HCT116 (cell line): ENCODE measurements at places on chromosomes 12 and 14.

DNA sequence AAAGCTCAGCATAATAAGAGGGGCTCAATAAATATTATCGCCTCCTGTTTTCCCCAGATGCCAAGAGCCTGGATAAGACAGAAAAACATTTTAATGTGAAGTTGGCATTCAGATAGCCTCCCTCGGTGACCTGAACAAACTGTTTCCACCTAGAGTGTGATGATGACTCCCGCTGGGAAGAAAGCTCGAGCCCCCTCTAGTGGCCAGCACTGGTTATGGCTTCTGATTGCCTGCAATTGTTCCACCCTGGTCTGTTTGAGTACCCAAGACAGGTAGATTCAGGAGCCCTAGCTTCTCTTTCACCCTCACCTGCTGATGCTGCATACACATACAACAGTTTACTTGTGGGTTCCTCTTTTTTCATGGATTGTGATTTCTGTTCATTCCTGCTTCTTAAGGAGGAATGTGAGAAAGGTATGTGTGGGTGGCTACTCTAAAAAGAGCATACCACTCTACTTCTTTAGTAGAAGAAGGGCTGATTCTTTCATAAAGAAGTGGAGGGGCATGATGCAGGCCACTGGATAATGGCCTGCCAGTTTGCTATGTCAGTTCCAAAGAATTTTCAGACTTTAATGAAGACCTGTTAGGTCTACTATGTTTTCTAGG, 6.4 kb downstream of the ERG28 start:
- peak; percentile 44 for DNase-seq
- H3K27me3 ChIP-seq = no peaks in the 10 kb centered on the region
- H3K4me1 ChIP-seq = peaks cover 5% of the 10 kb centered on the region; the same call in 1 of the 2 replicates

GRCh38 chr12:62123721-62124203, 136.4 kb upstream of the USP15 start:
- no peaks in the 10 kb centered on the region for H3K27me3 ChIP-seq
- no peaks in the 10 kb centered on the region for H3K36me3 ChIP-seq
- H3K27ac ChIP-seq = no peak overlapping the region
- DNase-seq = peak; percentile 49
- no peaks in the 10 kb centered on the region for H3K4me1 ChIP-seq
- H3K4me3 ChIP-seq = no peak overlapping the region

DNA sequence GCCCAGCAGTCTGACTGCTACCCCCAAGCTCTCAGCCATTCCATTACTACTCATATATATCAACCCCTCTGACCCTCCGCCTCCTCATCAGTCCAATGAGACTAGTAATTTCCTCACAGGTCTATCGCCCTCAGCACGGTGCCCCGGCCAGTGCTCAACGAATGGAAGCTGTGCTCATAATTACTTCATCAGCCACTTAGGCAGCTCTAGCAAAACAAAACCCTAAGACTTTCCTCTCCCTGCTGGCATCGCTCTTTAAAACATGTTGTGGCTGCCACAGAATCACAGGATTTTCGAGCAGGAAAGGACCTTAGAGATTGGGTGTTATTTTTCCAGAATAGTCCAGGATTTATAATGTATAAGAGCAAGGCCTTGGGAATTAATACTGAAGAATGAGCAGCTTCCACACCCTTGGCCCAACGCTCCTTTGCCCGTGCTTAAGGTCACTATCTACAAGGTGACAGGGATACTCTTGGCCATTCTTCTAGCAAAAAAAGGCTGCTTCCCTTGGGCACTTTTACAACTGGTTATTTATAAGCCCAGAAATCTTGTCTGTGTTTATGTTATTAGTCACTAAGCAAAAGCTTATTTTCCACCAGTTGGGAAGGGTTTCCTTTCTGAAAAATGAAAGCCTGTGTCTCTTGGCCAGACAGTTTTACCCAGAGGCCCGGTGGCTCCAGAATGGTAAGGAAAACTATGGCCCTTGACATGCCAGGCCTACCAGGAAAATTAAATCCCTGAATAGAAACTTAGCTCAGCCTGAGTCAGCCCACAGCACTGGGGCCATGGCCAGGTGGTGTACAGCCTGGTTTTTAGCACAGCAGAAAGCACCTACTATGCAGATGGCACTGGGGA, 47.9 kb downstream of the NUAK1 start:
- DNase-seq = no peak
- no peaks in the 10 kb centered on the region for H3K36me3 ChIP-seq
- no peak overlapping the region for H3K4me3 ChIP-seq

- H3K4me3 ChIP-seq = no peak overlapping the region
- H3K4me1 ChIP-seq = no peaks in the 10 kb centered on the region
- no peak for DNase-seq
- H3K36me3 ChIP-seq = no peaks in the 10 kb centered on the region
These were observed 46.3 kb upstream of the ATP2A2 start for GRCh38 chr12:110234755-110235154.

DNA sequence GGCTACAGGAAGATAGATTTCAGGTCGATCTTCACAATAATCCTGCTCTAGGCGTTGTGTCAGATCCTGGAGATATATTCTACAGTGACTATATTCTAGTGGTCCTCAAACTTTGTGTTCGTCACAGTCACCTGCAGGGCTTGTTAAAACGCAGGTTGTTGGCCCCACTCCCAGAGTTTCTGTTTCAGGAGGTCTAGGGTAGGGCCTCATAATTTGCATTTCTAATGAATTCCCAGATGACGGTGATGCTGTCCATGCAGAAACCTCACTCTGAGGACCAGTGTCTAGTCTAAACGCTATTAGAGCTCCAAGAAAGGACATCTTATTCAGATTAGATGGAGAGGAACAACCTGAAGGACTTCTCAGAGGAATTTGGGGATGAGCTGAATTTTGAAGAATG, 13.2 kb upstream of the SLC6A13 start:
- no peak overlapping the region for H3K27ac ChIP-seq
- H3K27me3 ChIP-seq = no peaks in the 10 kb centered on the region
- H3K36me3 ChIP-seq = no peaks in the 10 kb centered on the region
- H3K4me1 ChIP-seq = no peaks in the 10 kb centered on the region

- H3K27ac ChIP-seq = no peak overlapping the region
These were observed 8.6 kb downstream of the ISCU start for GRCh38 chr12:108570743-108571608.

GRCh38 chr14:47120645-47121044, 469.1 kb upstream of the RPL10L start:
- no peaks in the 10 kb centered on the region for H3K4me1 ChIP-seq
- DNase-seq = no peak
